ENCODE measurements at places on chromosomes 3 and 15.

GRCh38 chr3:152272771-152273242, 4.1 kb downstream of the MBNL1 start:
- DNase-seq = peak; percentile 85

DNA sequence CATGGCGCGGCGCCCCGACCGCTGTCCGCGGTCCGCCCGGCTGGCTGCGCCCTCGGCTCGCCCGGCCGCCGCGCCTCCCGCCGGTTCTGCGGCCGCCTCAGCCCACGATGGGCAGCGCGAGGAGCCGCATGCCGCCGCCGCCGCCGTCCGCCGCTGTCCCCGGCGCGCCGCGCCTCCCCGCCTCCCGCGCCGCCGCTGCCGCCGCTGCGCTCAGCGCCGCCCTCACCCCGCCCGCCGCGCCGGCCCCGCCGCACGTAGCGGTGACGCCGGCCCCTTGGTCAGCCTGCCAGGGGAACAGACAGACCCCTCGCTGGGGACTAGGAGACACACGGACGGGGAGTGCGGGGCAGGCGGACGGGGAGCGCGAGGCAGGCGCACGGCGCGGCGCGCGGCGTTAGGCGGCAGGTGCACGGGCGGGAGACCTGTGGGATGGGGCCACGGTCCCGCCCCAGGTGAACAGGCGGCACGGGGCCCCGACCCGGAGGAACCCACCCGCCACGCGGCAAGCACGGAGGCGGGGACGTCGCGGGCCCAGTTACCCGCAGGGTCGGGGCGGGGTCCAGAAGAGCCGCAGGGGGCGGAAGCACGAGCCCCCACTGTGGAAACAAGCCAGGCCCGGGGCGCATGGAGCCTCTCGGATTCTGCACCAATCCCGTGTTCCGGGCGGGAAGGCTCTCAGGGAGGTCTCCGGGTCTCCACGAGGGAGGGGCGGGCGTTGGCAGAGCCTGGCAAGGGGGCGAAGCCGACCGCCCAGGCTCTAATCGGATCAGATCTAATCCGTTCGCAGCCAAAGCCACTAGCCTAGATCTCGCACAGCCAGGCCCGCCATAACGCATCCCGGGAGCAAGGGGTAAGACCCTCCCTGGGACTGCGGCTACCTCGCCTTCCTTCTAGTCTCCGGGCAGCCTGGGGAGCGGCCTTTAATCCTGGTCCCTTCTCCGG, at the start of gene CSPG5:
Gene CSPG5 (minus strand): TSS at position 175 of the 942 bp plus-strand sequence. CDS start 172 bp downstream, at position 3.
- no peak for DNase-seq

- no peak for DNase-seq
These were observed 32.6 kb upstream of the KLF13 start for GRCh38 chr15:31294067-31294466.

- no peak for DNase-seq
These were observed 74.7 kb downstream of the SERPINI1 start for GRCh38 chr3:167810236-167810635.

DNA sequence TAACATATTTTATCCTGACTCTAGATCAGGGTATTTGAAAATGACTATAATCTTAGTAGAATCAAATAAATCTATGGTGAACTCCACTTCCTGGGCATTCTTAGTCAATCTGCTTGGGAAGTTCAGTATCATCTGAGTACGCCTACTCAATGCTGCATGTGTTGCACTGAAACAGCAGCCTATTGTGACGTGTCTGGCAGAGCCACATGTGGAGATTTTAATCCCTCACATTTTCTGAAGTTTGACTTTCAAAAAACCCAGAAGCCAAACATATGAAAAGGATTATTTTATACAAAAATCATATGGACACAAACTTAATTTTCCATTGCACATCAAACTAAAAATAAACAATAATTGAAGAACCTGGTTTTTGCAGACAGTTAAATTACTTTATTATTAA, 798.3 kb downstream of the ROBO1 start:
- no peak for DNase-seq

- DNase-seq = peak; percentile 53
These were observed 55.7 kb upstream of the CP start for GRCh38 chr3:149277331-149277813.

DNA sequence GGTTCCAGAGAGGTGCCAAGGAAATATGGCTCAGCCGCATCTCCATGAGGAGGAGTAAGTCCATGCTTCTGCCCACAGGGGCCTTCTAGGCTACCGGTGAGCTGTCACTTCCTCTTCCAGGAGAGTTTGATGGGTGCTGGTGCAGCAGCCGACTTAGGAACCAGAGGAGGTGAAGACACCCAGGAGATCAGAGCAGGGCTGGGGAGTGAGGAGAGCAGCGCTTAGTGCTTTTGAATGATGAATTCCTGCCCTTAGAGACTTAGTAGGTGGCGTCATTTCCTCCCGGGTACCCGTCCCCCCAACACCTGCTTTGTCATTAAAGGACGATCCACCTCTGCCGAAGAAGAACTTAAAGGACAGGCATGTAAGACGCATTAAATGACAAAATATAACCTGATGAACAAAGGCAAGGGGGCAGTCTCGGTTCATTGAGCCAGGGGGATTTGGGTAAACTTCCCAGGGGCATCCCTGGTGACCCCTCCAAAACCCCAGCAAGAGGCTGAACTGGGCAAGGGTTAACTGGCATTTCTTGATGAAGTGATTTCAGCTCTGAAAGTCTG, 67.6 kb downstream of the HES1 start:
- DNase-seq = no peak

- DNase-seq = no peak
These were observed 225.1 kb upstream of the NDN start for GRCh38 chr15:23912191-23912590.

DNA sequence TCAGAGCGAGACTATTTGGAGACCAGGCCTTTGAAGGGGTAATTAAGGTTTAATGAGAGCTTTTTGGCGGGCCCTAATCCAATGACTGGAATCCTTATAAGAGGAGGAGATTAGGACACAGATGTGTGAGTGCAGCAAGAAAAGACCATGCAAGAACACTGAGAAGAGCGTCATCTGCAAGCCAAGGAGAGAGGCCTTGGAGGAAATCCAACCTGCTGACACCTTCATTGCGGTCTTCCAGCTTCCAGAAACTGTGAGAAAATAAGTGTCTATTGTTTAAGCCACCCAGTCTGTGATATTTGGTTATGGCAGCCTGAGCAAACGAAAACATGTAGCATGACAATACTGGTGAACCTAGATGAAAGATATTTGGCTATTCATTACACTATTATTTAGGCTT, 23.0 kb upstream of the MUSTN1 start:
- DNase-seq = no peak

Data from SJSA1 (cell line).